ENCODE measurements at places on chromosomes 7 and 10.
A peak's percentile ranks its signal among the peaks of the same experiment; 100 is the strongest.

GRCh38 chr7:139711991-139712743, 65.6 kb downstream of the HIPK2 start:
- DNase-seq: peak; percentile 44

- DNase-seq: no peak
These were observed 194.1 kb upstream of the MTPN start for GRCh38 chr7:136171233-136171632.

DNA sequence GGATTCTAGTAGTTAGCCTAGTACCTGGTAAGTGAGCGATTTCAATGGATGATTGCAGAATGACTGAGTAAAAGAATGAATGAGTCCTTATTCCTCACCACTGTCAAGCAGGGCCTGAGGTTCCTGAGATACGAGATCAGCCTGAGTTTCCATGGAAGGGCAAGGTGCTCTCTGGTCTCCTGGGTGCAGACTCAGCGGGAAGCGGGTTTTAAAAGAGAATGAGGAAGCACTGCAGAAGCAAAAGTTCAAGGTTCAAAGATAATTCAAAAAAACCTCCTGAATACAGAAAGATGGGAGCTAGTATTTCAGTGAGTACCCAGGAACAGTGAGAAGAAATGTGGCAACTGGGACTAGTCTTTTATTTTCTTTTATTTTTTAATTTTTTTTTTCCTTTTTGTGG, 4.3 kb downstream of the ZNF3 start:
- DNase-seq: no peak

DNA sequence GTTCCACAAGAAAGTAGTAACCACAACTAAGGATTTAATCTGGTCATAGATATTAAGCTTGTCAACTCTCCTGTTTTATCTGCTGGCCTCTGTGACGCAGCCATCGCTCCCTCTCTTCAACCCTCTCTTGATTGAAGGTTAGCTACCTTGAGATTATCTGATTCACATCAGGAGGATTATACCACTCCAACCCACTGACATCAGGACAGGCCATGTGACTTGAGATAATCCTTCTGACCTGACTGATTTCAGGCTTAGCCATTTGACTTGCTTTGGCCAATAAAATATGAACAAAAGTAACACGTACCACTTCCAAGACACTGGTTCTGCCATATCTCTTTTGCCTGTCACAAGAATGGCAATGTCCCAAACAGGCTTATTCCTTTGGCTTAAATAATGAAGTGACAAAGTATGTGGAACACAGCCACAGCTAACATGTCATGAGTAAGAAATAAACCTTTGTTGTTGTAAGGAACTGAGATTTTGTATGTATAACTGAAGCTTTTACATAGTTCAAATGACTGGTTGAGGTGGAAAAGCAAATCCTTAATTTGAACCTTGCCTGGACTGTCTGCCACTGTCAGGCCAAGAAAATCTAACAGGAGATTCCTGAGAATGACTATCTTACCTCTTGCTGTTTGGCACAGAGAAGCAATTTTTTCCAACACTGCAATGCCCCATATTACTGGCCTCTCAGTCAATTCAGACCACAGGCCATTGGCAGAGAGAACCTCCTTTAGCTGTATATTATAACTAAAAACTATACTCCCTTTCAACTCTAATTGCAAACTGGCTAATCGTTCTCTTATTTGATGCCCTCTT, 13.9 kb downstream of the ZNF438 start:
- no peak for DNase-seq

- DNase-seq: no peak
These were observed 106.2 kb upstream of the INHBA start for GRCh38 chr7:41809116-41809515.

GRCh38 chr10:128843972-128844371, 623.1 kb upstream of the MGMT start:
- no peak for DNase-seq

GRCh38 chr7:42672339-42672999, 239.4 kb downstream of the C7orf25 start:
- DNase-seq: no peak
